Right hindlimb (tissue), 1 donor: ENCODE measurements at places on chromosomes 3 and 15.

- no peak for DNase-seq
These were observed 63.7 kb downstream of the LRCH3 start for GRCh38 chr3:197854596-197855343.

DNA sequence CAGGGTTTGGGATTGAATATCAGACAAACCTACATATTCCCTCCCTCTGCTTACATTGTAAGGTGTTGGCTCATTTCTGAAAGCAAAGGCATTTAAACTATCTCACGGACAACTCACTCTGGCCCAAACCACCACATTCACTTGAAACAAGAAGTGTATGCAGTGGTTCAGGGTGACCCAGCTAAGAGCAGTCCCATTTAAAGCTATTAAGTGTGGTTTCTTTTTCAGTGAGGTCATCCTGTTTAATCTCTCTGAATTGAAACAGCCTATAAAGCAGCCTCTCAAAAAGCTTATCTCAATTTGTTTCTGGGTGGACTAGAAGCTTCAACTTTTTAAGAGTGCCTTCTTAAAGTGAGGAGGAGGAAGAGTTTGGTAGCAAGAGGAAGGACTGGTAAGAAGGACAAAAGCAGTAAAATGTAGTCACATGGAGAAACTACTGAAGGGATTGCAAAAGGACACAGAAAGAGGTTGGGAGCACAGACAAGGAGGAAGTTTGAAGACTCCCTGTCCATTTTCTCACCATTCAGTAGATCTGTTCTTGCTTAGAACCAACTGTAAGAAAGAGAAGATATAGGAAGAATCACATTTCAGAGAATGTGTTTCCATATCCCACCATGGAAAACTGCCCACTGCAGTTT lies 151.6 kb downstream of the TMCO5A start:
- DNase-seq = no peak

DNA sequence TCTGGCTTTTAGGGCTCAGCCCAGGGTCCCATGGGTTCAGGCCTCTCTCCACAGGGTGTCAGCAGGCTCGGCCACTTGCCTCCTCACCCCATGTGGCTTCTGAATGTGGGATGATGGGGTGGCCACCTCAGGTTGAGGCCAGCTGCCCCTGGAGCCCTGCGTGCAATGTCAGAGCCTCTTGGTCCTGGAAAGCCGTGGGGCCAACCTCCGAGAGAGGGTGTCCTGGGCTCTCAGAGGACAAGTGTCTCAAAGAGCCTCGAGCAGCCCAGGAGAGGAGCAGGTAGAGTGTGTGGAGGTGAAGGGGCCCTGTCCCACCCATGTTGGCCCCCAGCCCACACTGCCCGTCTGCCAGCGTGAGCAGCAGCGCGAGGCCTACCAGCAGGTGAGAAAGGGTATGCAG lies 86.0 kb downstream of the PLXNA1 start:
- no peak for DNase-seq

- DNase-seq = no peak
These were observed 14.1 kb downstream of the LYSMD4 start for GRCh38 chr15:99719096-99719541.

DNA sequence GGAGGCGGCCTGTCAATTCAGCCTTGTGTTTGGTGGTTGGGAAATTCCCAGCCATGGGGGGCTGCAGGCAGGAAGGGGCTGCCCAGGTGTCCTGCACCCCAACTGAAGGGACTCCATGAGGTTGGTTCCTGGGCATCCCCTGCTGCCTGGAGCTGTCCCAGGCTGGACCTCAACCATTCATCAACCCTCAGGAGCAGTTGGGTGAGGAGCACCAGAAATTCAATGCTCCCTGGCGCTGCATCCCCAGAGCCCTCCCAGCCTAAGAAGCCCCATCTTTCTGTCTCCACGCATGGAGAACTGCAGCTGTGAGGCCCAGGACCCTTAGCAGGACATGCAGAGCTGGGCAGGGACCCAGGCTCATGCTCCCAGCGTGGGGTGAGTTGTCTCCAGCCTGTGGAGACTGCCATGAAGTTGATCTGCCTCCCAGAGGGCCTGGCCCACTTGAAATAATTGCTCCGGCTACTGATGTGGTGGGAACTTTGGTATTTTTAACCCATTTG lies 8.0 kb upstream of the SEMA3B start:
- DNase-seq = no peak

- peak; percentile 94 for DNase-seq
These were observed 65.8 kb downstream of the AAGAB start for GRCh38 chr15:67188551-67189218.

DNA sequence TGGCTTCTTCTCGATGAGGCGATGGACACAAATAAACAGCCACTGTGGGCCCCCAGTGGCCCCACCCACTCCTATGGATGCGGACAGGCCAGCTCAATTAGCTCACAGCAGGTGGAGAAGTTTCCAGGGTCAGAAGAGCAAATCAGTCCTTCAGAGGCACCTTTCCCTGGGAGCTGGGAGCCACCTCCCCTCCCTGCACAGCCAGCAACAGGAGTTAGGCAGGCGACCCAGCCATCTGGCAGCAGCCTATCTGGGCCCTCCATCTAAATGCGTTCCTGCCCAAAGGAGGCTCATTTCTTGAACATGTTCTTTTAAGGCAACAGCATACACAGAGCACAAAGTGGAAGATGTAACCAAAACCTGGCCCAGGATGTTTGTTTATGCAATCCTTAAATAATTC lies 211.9 kb upstream of the ARRDC4 start:
- DNase-seq = no peak

DNA sequence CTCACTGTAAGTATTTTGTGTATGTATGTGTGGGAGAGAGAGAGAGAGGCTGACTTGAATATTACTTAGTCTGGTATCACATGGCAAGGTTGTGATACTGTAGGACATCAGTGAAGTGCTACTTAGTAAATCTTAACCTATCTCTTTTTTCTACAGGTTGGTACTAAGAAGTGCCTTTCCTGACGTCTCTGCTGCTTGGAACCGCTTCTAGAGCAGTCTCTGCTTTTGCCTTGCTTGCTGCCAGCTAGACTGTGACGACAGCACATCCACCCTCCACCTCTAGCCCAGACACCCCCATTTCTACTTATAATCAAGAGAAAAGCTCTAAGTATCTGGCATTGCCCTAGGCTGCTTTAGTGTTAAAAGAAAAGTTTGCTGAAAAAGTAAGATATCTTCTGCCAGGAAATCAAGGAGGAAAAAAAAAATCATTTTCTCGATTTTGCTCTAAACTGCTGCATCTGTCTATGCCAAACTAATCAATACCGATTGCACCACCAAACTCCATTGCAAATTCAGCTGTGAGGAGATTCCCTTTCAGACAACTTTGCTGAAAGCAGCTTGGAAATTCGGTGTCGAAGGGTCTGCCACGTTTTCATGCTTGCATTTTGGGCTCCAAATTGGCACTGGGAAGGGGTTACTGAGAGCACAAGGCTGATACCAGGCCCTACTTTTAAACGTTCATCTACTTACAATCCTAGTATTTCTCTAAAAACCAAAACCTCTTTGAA lies 30.7 kb downstream of the MBNL1 start:
- DNase-seq = peak; percentile 25

- no peak for DNase-seq
These were observed 72.6 kb downstream of the NPTN start for GRCh38 chr15:73560501-73561117.

GRCh38 chr15:69511015-69511414 lies 58.4 kb downstream of the RPLP1 start:
- DNase-seq = no peak

- no peak for DNase-seq
These were observed 31.2 kb upstream of the TOP2B start for GRCh38 chr3:25695731-25696420.

DNA sequence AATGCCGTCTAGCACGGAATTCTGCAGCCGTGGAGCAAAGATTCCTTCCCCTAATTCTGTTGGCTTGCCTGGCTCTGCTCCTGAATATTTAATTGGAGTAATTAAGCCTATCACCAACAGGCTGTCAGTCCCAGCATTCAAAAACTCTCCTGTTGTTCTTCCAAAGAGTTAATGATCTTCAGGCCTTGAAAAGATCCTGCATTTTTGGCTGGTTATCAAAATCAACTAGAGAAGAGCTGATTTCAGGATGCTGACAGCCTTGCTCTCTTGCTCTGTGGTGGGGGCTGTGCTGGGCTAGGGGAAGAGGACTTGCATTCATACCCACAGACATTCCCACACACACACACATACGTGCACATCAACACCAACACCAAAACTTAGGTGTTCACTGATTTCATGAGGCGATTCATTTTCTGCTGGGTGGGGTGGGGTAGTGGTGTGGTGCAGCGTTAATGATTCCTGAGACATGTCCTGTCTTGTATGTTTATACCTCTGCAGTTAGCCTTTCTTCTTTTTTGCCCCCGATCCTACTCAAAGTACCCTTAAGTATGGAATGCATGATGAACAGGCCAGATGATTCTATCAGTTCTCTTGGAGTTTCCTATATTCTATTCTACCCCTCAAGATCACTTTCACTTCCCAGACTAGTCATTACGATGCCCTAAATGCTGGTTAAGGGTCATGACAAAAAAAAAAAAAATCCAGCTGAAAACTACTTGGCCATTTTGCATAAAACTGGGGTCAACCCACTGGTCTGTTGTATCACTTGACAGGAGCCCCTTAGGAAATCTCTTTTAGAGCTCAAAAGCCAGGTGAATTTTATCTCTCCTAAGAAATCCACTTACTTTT lies 42.3 kb downstream of the CPN2 start:
- DNase-seq = peak; percentile 15

- DNase-seq = no peak
These were observed 2.0 kb downstream of the MYEF2 start for GRCh38 chr15:48176112-48176511.

GRCh38 chr15:26891448-26892181 lies 24.8 kb downstream of the GABRA5 start:
- DNase-seq = peak; percentile 86

DNA sequence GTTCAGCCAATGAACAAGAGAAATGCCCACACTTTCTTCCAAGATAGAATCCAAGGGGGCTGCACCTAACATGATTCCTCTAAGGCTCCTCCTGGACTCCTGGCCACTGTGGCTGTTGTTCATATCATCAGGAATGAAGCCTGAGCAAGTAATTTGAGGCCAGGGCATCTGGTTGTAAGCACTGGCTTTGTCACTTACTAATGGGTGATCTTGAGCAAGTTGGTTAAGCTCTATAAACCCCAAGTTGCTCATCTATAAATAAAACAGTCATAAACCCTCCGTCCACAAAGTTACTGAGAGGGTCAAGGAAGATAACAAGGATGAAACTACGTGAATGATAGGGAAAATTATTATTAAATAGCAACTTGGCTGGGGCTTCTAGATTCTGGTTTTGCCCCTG lies 58.3 kb downstream of the CDC25A start:
- no peak for DNase-seq

DNA sequence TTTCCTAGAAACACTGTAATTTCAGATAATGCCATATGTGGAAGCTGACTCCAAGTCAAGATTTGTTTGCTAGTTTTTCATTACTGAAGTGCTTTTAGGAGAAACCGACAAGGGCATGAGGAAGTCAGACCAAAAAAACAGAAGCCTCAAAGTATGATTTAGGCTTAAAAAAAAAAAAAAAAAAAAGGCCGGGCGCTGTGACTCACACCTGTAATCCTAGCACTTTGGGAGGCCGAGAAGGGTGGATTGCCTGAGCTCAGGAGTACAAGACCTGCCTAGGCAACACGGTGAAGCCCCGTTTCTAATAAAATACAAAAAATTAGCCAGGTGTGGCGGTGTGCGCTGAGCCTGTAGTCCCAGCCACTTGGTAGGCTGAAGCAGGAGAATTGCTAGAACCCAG lies 11.6 kb downstream of the RPL15 start:
- no peak for DNase-seq

- no peak for DNase-seq
These were observed 139.9 kb downstream of the SRGAP3 start for GRCh38 chr3:9109568-9109914.

DNA sequence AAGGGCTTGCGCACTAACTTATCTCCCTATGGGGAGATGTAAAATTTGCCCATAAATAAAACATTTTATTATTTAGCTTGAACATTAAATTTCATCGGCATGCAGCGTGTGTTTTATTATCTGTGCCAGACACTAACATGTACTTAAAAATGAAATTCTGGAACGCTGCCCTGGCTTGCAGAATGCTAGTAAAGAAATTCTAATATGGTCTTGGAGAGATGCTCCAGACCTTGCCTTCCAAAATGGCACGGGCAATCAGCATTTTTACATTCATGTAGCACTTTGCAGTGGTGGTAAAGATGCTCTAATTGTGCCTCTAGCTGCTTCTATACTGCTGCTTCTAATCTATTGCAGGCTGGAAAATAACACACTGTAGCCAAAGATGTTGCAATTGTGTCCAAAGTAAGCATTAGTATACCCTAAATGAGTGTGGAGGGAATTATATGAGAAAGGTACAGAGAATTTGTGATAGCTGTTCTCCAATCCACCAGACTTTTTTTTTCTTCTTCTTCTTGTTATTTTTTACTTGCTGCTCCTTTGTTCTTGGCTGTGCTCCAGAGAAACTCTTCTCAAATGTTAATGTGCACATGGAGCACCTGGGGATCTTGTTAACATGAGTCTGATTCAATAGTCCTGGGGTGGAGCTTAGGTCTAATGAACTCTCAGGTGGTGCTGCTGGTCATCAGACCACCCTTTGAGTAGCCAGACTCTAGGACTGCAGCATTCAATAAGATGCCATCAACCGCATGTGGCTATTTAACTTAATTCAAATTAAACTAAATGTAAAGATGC lies 47.3 kb downstream of the CRABP1 start:
- peak; percentile 61 for DNase-seq

- DNase-seq = peak; percentile 50
These were observed 589 bp downstream of the NEIL1 start for GRCh38 chr15:75347222-75348033.

DNA sequence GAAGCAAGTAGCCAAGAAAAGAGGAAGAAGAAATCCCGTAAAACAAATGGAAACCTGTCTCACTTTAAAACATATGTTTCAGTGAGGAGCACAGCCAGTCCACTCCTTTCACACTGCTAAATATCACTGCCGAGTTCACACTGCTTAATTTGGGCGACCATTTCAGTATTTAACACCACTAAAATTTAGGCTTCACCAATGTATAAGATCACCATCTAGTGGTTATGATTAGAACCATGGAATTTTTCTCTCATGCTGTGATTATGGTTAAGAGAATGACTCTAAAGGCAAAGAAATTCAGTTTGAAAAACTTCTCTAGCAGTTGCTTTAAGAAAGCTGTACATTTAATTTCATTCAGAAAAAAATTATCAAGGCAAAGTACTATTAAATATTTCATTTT lies 16.6 kb downstream of the SLC4A7 start:
- DNase-seq = no peak

DNA sequence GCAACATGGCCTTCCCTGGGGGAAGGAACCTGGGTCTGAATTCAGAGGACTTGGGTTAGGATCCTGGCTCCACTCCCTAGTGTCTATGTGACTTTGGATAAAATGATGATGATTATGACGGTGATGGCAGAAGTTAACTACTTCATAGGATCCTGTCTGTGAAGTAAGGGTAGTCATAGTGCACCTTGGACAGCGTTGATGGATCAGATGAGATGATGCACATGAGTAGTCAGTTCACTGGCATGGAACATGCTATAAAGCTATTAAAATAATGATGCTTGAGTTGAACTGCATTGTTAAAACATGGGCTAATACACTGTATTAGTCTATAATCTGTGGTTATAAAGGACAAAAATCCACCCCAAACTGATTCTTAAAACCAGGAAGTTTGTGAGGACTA lies 62.0 kb downstream of the EEFSEC start:
- DNase-seq = no peak

GRCh38 chr3:29468187-29468586 lies 187.3 kb downstream of the RBMS3 start:
- DNase-seq = no peak
